ENCODE measurements at places on chromosomes 6 and 20.

- DNase-seq: no peak
Observed at GRCh38 chr6:37686111-37686510, 11.6 kb downstream of the MDGA1 start.

GRCh38 chr6:131060311-131060710 lies 2.7 kb downstream of the EPB41L2 start:
- no peak for DNase-seq

- no peak for DNase-seq
Observed at GRCh38 chr6:147055821-147056392, 148.3 kb upstream of the STXBP5 start.

DNA sequence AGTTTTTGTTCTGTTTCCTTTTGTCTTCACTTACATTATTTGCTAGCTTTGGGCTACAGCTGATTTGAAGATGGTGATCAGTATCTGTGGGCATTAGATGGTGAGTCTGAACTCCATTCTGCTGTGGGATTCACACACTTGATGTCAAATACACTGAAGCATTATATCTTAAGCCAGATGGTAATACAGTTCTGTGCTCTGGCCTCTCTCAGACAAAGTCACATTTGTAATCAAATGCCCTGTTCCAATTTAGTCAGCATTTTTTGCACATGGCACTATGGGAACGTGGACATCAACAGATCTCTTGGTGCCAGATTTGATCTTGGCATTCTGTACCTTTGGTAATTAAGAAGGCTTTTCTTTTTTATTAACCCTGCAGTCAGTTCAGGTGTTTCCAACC lies 56.0 kb downstream of the SASH1 start:
- no peak for DNase-seq

GRCh38 chr6:29726571-29727194 lies 3.4 kb downstream of the HLA-F start:
- DNase-seq: no peak

DNA sequence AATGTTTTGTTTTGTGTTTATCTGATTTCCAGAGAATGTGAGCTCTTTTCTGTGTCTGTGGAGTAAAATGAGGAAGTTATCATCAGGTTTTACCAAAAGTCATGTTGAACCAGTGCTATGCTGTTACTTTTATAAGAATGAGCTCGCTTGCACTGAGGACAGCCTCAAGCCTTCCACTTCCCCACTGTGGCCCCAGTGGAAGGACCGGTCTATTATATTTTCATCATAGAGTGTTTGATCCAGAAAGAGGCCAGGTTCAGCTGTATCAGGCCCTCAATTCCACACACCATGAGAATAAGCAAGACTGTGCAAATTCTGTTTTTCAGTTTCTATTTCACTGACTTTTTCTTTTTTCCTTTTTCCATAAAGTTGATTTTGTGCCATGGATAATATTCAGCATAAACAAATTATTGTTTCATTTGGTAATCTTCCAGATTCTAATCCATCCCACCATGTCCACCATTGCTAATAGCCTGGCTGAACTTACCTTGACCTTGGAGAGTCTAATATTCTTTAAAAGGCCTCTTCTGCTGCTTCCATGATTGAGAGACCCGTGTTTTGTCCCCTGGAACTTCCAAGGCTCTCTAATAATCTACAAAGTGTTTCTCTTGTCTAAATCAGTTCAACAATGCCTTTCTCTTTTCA lies 286.2 kb downstream of the THBS2 start:
- DNase-seq: no peak

DNA sequence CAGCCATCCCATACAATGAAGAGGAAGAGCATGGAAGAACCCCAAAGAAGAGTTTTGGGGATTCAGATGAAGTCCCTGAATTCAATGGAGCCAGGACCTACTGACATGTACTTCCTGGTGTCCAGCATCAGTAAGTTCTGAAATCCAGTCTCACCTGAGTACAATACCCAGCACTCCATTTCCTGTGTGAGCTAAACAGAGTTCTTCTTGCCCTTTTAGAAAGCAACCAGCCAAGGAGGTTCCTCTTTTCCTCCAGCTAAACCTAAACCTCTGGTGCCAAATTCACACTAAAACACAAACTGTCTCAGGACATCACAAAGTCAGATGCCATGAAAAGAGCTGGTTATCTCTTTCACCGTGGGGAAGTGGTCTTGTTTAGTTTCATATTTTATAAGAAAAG lies 71.5 kb downstream of the PKHD1 start:
- DNase-seq: no peak

DNA sequence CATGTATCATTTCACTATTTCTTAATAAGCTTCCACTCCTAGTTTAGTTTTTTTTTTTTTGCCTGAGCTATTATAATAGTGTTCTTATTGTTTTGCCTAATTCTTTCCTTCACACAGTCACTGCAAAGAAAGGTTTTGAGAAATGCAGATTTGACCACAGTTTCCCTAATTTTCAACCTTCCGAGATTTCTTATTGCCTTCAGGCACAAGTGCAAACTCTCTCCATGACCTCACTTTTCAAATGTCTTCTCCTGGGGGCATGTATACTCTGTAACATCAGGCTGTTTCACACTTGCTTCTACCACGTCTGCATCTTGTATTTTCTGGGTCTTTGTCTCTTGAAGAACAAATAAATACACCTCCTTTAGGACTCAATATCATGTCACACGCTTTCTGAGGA lies 339.0 kb upstream of the CITED2 start:
- no peak for DNase-seq

- DNase-seq: no peak
Observed at GRCh38 chr20:11454966-11455799, 462.5 kb upstream of the BTBD3 start.

- no peak for DNase-seq
Observed at GRCh38 chr6:82076916-82077315, 170.6 kb downstream of the IBTK start.

DNA sequence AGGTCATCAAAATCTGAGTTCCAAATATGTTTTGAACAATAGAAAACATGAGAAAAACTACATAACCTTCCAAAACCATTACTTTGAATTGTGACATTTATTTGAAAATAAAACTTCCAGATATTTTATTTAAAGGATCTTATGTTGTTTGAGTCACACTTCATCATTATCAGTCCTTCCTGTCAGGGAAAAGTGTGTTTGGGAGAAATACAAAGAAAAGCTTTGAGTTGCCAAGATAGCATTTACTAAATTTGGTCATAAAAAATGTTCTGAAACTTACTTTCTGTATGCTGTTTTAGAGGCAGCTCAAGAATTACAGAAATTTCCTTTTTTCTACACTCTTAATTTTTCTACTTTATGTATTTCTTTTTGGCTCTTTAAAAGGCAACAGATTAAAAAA lies 208.2 kb upstream of the RIN2 start:
- DNase-seq: no peak

DNA sequence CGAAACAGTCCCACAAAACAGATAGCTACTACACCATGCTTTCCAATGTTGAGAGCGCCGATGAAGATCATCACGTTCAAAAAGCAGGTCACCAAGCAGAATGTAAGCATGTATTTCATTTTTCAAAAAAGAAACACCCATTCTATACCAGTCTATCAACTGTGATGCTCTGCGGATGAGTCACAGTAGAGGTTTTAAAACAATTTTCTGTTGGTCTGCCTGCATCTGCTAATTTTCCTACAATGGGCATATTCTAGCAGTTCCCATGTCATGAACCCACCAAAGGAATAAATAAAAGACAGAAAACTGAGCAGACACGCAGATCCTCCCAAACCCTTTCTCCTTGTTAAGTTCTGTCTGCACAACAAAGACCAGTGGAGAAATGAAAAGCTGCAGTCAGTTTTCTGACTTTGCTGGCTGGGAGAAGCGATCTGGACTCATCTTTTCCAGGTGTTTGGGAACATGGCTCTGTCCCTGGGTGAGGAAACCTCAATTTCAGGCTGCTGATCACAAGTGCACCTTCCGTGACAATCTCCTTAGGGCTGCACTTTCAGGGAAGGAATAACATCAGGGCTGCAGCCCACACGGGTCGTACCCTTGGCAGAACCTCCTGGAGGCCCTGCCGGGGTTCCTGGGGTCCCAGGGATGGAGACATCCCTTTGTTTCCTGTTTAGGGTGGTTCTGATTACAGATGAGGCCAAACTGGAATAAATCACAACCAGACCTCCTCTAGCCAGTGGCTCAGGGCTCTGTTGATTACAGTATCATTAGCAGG lies 200.1 kb downstream of the BMP7 start:
- DNase-seq: no peak

- no peak for DNase-seq
Observed at GRCh38 chr20:45592574-45593189, 13.6 kb upstream of the WFDC8 start.

- no peak for DNase-seq
Observed at GRCh38 chr20:63417738-63418120, 54.7 kb downstream of the KCNQ2 start.

DNA sequence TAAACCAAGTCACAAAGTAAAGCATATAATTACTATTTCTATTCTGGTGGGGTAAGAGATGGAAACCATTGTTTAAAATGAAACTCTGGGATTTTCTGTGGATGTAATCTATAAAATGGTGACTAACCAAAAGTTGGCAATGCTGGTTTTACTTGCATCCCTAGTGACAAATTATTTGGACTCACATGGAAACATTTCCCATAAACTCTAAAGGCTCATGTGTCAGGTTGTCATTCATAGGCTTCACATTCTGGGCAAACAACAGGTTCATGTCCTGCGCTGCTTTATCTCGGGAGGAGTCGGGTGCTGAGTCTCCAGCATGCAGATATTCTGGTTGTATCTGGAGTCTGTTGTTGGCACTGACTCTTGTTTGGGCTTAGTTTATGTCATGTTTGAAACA lies 98.0 kb upstream of the SCP2D1 start:
- DNase-seq: no peak

DNA sequence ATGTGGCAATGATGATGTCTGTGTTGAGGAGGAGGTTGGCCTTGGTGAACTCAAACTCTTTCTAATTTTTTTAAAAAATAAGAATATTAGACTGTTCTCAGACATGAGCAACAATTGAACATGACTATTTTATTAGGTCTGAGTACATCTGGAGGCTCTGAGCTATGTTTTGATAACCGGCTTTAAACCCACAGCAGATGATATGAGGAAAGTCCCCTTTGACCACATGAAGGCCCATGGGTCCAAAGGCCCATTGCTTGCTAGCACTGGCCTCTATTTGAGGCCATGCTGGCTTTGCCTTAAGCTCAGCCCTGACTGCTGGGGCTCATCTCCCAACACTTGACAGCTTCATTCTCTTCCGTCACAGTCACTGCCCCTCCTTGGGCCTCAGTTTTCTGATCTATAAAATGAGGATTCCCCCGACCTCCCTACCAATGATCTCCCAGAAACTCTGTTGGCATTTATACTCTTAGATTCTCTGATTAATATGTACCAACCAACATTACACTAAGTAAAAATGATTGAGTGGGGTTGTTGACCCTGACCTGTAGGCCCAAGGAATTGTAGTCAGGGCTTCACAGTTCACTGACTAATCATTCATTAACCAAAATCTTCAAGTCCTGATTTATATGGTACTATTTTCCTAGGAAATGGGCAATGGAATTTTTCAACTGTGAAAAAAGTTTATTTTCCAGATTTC lies 23.9 kb upstream of the TINAG start:
- DNase-seq: no peak

- no peak for DNase-seq
Observed at GRCh38 chr6:82570083-82570482, 206.5 kb downstream of the TPBG start.

GRCh38 chr20:58565461-58566175 lies 50.4 kb upstream of the APCDD1L start:
- no peak for DNase-seq

DNA sequence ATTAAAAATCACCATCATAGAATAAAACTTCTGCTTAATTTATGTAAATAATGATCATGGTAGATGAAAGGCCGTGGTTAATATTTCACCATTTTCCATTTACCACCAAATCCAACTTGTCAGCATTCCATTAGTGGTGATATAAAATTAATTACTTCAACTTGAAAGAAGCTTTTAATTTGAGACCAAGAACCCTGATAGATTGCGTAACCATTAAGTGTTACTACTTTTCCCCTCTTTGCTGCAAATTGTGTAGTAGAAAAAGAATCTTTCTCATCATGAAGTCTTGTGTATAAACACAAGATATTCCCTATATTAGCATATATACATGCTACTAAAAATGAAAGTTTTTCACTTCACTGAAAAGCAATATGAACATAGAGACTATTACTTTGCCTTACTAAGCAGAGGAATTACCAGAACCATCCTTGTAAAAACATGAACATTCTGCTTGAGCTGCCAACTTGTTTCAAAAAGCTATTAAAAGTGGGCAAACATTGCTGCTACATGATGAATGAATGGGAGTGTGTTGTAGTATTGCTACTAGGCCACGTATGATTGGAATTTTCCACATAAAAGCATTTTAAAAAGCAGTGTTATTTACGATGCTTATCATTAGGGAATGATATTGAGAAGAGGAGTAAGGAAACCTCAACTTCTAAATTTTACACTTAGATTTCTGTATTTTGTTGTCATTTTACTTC lies 35.0 kb downstream of the STX11 start:
- DNase-seq: no peak

DNA sequence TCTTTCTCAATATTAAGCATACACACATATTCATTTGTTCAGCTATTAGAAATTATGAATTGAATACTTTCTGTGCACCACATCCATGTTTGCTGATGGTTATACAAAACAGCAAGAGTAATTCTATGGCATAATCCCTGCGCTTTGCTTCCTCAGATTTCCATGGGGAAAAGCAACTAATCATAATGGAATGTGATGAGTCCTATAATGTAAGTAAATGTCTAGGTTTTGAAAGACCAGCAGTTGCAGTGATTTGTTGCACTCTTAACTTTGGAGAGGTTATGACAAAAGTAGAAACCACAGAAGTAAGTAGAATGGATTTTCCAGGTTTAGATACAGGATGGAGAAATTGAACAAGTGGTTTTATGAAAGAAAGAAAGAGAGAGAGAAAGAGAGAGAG lies 652.1 kb downstream of the CBLN4 start:
- no peak for DNase-seq

DNA sequence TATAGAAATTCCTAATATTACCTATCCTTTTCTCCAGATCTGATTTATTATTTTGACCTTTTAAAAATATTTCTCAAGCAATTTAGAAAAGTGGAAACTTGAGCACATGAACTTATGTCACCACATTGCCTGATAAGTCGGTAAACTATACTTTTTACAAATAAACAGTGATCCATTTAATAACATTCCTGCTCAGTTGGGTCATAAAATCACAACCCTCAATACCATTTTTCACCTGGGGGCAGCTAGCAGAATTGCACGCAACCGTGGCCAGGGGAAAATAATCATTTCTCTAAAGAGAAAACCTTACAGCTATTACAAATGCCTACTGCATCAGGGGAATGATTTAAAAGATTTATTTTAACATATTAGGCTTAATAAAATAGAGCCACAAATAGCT lies 614.5 kb downstream of the PHF3 start:
- DNase-seq: no peak

DNA sequence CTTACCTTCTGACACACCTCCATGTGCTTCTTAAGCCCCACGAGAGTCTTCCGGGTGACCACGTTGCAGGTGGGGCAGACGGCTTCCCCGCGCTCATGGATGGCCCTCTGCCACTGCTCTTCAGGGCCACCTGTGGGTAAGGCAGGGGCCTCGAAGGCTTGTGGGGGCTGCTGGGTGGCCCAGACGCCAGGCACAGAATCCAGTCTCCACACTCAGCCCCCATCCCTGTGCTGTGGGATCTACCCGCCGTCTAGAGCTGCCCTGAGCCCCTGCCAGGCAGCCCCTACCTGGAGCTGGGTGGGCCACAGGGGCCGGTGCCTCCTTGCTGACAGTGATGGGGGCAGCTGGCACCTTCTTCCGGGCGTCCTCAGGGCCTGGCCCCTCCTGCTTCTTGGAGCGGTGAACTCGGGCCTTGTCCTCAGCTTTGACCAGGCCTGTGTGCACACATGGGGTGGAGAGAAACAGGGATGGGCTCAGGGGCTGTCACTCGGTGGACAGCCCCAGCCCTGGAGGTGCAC lies 5.9 kb downstream of the ZNF512B start:
- DNase-seq: no peak
